ENCODE measurements at places on chromosomes 5 and 9.
A peak's percentile ranks its signal among the peaks of the same experiment; 100 is the strongest.

GRCh38 chr5:175588709-175589429, 69.0 kb upstream of the HRH2 start:
- DNase-seq = no peak

DNA sequence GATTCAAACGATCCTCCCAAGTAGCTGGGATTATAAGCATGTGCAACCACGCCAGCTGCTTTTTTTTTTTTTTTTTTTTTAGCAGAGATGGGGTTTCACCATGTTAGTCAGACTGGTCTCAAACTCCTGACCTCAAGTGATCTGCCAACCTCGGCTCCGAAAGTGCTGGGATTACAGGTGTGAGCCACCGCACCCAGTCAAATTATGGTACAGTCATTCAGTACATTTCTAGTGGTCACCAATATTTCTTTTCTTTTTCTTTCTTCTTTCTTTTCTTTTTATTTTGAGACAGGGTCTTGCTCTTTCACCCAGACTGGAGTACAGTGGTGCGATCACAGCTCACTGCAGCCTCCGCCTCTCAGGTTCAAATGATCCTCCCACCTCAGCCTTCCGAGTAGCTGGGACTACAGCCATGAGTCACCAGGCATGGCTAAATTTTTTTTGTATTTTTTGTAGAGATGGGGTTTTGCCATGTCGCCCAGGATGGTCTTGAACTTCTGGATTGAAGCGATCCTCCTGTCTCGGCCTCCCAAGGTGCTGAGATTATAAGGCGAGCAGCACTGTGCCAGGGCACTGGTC, 25.4 kb upstream of the DCP2 start:
- no peak for DNase-seq

GRCh38 chr5:102901424-102902134, 146.5 kb downstream of the PAM start:
- DNase-seq = no peak

GRCh38 chr5:76271836-76272235, 131.2 kb upstream of the IQGAP2 start:
- DNase-seq = no peak

DNA sequence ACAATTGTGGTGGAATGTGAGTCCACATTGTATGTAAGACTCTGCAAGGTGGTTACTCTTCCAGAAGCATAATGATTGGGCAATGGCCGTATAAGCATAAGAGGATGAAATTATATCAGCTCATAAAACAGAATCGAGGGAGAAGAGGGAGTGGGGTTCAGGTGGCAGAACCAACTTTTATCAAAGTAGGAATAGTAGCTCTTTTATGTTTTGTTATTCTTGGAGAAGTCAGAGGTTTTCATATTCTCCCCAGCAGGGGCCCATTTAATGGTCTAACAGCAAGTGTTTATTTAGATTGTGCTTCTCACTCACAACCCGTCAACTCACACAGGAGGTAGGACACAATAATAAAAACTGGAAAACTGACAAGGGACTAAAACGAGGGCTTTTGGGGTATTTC, 291.3 kb upstream of the CD180 start:
- DNase-seq = no peak

GRCh38 chr9:116555119-116555518, 132.0 kb upstream of the TRIM32 start:
- DNase-seq = no peak

- DNase-seq = no peak
Measured at GRCh38 chr9:15741015-15741414, 188.2 kb downstream of the CCDC171 start.

GRCh38 chr5:59126708-59127573, 544.1 kb downstream of the RAB3C start:
- DNase-seq = no peak

- DNase-seq = no peak
Measured at GRCh38 chr9:13020146-13021040, 245.6 kb downstream of the LURAP1L start.

GRCh38 chr9:129750013-129750638, 2.7 kb downstream of the PTGES start:
- peak; percentile 65 for DNase-seq

GRCh38 chr9:33329979-33330378, 39.7 kb downstream of the NFX1 start:
- DNase-seq = peak; percentile 83

DNA sequence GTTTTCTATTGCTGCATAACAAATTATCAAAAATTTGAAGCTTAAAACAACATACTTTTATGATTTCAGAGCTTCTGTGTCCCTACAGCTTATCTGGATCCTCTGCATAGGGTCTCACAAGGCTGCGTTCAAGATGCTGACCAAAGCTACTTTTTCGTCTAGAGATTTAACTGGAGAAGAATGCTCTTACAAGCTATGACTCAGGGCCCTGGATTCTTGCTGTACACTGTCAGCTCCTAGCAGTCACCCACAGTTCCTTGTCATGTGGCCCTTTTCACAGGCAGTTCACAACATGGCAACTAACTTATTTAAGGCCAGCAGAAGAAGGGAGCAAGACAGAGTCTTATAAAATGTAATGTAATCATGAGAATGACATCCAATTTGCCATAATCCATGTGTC, 70.8 kb upstream of the FAM174A start:
- DNase-seq = peak; percentile 60

GRCh38 chr9:78252616-78253015, 16.7 kb downstream of the CEP78 start:
- DNase-seq = no peak

- DNase-seq = no peak
Measured at GRCh38 chr5:9692576-9692975, 62.4 kb upstream of the TAS2R1 start.

- DNase-seq = no peak
Measured at GRCh38 chr5:160237571-160238093, 8.3 kb downstream of the FABP6 start.

- DNase-seq = no peak
Measured at GRCh38 chr9:75130621-75131230, 42.4 kb downstream of the OSTF1 start.

- DNase-seq = no peak
Measured at GRCh38 chr9:97706246-97706645, 9.1 kb upstream of the XPA start.

DNA sequence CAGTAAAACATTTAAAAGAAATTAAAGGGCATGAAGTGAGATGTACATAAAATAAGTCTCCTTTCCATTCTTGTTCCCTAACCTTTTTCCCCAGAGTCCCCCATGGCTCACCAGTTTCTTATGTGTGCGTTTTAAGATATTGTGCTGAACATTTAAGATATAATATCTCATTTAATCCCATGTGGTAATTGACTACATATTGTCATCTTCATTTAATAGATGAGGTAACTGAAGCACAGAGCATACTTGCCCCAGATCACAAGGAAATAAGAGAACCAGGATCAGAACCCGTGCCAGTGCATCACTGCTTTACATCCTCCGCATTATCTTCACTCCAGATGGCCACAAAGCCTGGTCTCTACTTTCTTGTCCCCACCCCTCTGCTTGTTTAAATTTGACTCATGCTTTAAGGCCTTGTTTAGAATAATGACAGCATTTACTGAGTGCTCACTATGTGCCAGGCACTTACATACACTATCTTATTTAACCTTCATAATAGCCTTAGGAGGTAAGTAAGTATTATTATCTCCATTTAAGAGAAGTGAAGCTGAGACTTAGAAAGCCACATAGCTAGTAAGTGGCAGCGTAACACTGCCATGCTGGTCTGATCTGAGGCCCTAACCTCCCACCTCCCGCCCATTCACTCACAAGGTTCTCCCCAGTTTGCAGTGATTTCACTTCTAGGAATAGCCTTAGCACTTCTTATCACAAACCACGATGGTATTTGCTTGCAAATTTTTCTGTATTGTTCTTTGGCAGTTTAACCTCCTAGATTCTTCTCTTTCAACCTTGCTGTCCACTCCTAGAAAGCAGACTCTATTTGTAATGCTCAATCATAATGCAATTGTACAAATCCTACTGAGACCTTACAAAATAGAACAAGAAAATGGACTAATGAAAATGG, 78.4 kb upstream of the IL6ST start:
- DNase-seq = no peak

DNA sequence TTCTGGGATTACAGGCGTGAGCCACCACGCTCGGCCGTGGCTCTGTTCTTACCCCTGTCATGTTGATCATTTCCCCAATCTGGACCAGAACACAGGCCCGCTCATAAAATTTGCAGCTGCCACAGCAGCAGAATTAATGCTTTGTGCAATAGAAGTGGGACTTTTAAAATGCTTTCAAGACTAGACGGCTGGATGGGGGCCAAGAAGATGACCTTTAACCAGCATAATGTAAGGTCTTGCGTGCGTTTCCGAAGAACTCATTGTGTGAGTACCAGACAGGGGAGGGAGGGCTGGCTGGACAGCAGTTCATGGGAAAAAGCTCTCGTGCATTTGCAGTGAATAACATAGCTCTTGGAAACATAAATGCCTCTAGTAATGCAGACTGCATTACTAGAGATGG, 3.5 kb upstream of the WDR38 start:
- DNase-seq = no peak

DNA sequence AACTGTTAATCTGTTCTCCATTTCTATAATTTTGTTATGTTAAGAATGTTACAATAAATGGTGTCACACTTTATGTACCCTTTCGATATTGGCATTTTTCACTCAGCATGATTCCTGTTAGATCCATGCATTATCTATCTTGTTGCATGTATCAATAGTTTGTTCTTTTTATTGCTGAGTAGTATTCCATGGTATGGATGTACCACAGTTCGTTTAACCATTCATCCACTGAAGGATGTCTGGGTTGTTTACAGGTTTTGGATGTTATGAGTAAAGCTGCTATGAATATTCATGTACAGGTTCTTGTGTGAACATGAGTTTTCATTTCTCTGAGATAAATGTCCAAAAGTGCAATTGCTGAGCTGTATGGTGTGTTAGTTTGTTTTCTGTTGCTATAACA, 26.3 kb upstream of the CCDC112 start:
- DNase-seq = no peak

DNA sequence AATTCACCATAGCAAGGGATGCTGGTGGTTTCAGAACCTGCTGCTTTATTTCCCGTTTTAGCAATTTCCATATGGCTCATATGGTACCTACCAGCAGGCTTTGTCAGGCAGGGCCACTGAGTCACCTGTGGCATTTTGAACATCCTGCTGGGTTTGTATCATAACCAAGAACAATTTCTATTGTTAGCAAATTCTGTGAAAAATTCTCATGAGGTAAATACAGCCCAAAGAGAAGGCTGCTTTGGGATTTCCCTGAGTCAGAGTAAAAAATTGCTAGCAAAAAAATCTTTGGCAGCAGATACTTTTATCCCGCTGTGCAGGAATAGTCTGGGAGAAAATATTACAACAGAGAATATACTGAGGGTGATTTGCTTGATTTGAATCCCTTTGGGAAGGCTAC, 52.7 kb downstream of the PRR16 start:
- DNase-seq = no peak

GRCh38 chr5:167229751-167230150, 1061.7 kb upstream of the WWC1 start:
- no peak for DNase-seq

GRCh38 chr5:31537851-31538250, 5.8 kb downstream of the C5orf22 start:
- DNase-seq = no peak

DNA sequence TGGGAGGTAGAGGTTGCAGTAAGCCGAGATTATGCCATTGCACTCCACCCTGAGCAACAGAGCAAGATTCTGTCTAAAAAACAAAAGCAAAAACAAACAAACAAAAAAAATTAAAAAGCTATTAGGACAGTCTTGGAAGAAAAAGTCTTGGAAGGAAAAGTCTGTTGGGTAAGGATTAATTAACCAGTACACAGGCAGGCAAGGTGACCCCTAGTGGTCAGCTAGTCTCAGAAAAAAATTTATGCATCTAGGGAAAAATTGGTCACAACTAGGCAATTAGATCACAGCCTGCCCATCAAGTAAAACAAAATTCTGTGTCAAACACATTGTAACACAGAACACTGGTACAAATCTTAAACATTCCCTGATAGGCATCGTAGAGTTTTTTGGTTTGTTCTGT, 6.7 kb upstream of the ANKRD18B start:
- DNase-seq = peak; percentile 57

GRCh38 chr5:948472-949274, 56.0 kb downstream of the TRIP13 start:
- DNase-seq = no peak

DNA sequence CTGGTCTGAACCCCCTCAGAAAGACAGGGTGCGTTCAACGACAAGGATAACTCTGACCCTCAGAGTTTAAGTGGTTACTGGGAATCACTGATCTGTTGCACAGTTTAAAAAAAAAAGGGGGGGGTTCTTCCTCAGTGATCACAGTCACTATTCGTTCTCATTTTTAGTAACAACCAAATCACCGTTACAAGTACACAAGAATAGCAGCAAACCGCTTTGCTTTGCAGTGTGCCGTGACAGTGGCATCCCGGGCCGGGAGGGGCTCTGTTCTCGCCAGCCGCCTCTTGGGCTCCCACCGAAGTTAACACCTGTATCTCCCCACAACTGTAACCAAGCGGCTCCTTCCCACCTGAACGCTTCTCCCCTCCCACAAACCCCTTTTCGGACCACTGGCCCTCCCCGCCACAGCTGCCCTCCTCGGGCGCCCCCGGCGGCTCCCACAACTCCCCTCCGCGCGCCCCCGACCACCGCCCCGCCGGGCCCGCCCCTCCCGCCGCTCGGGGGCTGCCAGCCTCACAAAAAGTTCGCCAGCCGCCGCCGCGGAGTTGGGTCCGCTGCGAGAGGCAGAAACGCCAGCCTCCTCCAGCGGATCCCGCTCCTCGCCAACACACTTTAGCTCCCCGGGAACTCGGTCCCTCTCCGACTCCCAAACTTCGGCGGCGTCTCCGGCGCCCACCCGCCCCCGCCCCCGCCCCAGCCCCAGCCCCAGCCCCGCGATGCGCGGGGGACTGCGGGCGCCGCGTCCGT, 1.2 kb downstream of the SSBP2 start:
- DNase-seq = no peak

GRCh38 chr5:173188280-173188679, 43.9 kb downstream of the BNIP1 start:
- no peak for DNase-seq

GRCh38 chr5:74766418-74766848, 484 bp downstream of the GFM2 start:
- DNase-seq = peak; percentile 34

DNA sequence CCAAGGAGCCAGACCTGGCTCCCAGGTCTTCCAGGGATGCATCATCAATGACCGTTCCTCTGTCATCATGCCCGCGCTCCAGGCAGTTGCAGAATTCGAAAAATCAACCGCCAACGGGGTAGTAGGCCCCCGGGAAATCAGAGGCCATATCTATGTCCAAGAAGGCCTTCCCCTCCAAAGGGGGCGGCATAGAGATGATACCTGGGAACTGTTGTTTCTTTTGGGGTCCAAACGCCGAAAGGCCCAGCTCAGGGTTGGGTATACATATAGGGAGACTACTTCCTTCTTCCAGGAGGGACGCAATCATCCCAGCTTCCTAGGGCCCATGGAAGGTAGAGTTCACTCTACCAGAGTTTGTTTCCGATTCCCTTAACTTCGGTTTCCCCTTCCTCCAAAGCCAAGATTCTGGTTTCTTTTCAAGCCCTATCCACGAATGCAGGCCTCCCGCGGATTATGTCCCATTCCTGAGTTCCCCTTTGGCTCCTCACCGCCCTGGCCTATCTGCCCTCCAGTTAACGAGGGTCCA, 754 bp downstream of the DCAF12 start:
- peak; percentile 44 for DNase-seq

GRCh38 chr9:94996641-94997040, 270.1 kb downstream of the AOPEP start:
- DNase-seq = no peak
